ENCODE measurements at places on chromosomes 6 and 20.

DNA sequence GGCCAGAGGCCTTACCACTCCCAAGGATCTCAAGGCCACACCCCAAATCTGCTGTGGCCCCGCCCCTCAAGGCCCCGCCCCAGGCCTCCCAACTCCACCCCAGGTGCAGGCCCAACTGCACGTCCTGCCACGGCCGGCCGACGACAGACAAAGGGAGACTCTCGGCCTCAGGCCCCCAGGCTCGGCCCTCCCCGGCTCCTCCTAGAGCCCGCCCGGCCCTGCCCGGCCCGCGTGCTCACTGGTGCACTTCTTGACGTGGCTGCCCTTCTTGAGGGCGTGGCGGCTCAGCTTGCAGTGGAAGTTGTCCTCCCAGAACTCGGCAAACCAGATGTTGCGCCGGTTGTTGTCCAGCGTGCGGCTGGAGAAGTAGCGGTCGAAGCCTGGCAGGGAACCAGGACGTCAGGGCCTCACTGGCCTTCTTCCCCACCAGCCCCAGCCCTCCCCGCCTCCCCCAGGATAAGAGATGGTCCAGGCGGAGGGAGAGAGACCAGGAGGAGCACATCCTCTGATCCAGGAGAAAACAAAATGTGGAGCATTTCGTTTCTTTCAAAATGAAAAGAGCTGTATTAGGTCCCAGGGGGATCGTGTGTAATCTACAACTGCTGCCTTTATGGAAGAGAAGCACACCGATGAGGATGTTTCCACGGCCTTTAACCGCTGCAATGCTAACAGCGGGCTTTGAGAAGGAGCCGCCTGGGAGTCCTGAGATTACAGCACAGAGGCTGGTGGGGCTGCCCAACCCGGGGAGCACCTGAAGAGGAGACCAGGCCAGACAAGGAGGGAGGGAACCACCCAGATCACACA, 89.4 kb downstream of the GRM4 start:
- peak; percentile 82 for DNase-seq

- DNase-seq, result no peak
Measured at GRCh38 chr6:139392794-139393193, 18.3 kb upstream of the CITED2 start.

DNA sequence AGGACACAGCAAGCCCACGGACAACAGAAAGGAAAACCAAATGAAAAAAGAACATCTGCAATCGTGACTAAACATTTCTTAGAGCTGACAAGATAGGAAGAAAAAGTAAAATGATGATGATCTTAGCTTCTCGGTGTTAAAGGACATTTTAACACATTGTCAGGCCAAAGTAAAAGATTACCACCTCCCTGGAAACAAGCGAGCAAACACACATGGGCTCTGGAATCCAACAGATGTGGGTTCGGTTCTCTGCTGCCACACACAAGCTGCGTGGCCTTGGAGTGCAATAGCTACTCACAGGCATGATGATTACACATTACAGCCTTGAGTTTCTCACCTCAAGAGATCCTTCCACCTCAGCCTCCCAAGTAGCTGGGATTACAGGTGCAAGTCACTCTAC, 7.5 kb upstream of the AAR2 start:
- DNase-seq, result no peak

DNA sequence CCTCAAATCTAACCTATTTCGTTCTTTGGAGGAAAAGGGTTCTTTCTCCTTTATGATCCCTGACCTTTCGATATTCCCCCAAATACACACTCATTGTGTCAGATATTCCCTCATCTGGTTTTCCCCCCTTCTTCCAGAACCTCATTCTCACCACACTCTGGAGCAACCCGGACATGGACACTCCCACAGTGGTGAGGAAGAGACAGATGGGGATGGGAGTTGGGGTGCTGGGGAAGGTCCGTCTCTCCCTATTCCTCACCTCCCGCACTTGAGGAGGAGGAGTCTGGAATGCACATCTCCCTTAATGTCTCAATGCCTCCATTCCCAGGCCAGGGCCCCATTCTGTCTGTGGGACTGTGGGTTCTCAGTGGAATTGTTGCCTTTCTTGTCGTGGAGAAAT, 1.3 kb downstream of the SLC39A7 start:
- no peak for DNase-seq

- no peak for DNase-seq
Measured at GRCh38 chr6:16413399-16413798, 175.0 kb downstream of the GMPR start.

DNA sequence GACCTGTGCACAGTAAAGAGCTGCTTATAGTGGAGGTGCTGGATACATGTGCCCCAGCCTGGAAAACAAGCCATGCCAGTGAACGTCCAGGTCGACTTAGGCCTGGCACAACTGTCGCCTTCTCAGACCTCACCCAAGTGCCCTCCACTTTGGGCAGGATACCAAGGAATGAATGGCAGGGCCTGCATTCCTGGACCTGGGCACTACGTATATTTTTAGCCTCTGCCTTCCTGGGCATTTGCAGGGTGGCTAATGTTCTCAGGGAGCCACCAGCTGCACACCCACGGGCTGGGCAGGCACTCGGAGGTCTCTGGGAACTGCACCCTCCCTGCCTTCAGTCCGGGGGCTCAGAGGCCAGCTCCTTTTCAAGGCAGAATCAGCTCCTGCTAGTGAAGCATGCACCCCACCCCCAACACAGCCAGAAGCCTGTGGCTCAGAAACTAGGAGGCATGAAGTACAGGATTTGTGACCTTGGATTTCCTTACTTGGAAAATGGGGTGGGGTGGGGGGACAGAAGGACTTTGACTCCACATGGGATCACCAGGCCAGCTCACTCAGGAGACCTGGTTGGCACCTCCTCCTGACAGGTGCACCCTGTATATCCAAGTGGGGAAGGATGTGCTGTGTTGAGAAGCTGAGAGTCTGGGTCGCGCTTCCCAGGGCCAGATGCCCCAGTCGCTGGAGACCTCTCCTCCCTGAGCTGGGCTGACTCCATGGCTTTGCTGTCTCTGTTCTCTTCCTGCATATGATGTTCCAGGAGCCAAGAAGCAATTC, 2.5 kb upstream of the LSM14B start:
- DNase-seq, result peak; percentile 69

GRCh38 chr6:74956559-74957428, 249.1 kb downstream of the COL12A1 start:
- DNase-seq, result no peak

- DNase-seq, result no peak
Measured at GRCh38 chr6:105459864-105460263, 57.0 kb upstream of the PREP start.

DNA sequence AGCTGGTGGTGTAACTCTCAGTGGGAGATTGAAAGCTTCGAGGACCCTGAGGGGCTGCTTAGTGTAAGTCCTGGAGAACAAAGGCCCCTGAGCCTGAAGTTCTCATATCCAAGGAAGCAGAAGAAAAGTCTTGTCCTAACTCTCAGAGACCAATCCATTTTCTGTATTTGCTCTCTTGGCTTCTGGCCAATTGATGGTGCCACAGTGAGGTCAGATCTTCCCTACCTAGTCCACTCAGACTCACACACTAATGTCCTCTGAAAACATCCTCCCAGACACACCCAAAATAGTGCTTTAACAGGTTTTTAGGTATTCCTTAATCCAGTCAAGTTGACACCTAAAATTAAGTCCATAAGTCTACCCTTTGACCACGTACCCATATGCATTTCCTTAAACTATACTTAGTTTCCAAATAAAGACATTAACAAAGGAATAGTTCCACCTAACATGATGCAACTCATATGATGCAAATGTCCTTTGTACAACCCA, 29.4 kb downstream of the ZNF292 start:
- no peak for DNase-seq

- DNase-seq, result no peak
Measured at GRCh38 chr6:82569022-82569421, 205.4 kb downstream of the TPBG start.

- DNase-seq, result no peak
Measured at GRCh38 chr6:167757821-167758220, 68.9 kb upstream of the AFDN start.

GRCh38 chr6:24441599-24441904, 38.8 kb downstream of the MRS2 start:
- no peak for DNase-seq

DNA sequence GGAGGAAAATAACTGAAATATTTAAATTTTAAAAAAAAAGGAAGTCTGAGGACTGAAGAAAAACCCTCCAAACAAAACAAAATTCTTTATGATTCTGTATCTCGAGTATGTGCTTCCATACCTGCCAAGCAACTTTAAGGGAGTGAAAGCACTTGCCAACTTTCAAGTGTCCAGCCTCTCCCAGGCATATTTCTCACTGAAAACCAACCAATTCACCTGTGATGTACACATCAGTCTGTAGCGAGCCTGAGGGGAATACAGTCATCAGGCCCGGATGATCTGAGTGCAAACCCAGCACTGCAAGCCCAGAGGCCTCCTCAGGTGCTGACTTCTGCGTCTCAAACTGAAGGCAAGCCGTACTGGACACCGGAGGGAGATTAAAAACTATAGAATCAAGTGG, 164.8 kb upstream of the NT5E start:
- no peak for DNase-seq

DNA sequence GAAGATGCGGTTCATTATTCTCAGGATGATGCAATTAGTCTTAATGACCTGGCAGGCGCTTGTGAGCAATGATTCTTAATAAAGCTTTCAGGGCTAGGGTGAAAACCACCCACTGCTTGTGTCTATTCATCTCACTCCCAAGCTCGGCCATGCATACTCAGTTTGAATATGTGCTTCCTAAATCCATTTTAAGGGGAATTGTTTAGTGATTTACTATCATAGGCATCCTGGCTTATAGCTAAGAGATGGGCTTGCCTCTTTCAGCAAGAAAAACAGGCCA, 141.1 kb upstream of the SLC24A3 start:
- no peak for DNase-seq

GRCh38 chr20:3545401-3545925, 74.6 kb downstream of the ATRN start:
- no peak for DNase-seq
